ENCODE measurements at places on chromosomes 6 and 20. TPM values are rescaled to one million over a fixed set of nuclear protein-coding genes. Genes with fewer than 3 reads are reported as not detected.

DNA sequence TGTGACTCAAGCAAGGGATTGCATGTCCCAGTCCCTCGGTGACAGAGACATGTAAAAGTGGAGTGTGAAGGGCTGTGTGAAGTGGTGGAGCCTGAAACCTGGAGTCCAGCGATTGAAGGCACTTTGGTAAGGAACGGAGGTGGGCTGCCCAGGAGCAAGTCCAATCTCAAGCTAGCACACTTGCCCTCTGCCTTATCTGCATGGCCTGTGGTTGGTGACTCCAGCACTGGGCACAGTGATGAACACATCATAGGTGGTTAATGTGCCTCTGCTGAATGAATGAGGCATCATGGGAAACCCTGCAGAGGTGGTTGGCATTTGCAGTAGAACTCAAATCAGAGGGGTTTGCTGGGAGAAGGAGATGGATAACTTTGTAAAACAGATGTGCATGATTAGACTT, 14.9 kb upstream of the ULBP3 start:
- no peak for DNase-seq

DNA sequence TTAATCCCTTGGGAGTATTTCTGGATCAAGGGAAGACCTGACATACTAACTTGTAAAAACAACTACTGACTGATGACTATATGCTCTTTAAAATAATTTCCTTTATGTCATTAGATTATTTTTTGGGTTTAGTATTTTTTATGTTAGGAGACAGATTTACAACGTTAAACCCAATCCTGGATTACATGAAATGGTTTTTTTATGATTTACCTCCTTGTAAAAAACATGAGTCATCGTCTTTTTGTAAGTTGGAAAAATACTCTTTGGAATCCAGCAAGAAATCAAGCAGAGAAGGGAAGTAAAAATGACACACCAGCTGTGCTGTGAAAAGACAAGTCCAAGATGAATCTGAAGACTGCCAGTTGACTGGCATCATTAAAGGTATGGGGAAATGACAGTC, 6.7 kb downstream of the STK4 start:
- no peak for DNase-seq

DNA sequence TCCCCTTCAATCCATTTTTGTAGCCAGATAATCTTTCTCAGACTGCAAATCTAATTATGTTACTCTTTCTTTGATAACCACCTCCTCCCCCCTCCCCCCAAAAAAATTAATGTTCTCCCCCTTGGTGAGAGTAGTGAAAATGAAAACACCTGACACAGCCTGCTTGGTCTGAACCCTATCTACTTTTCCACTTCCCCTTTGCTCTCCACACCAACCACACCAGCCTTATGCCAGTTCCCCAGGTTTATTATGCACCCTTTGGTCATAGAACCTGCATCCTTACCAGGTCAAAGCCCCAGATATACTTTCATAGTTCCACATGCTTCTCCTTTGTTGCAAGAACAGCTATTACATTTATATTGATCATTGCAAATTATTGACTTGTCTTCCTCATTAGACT, 19.4 kb downstream of the PFDN4 start:
- DNase-seq = no peak

GRCh38 chr20:16713066-16713465, 16.8 kb upstream of the SNRPB2 start:
- DNase-seq = no peak

- DNase-seq = no peak
Measured at GRCh38 chr6:127404133-127404532, 55.1 kb downstream of the KIAA0408 start.

DNA sequence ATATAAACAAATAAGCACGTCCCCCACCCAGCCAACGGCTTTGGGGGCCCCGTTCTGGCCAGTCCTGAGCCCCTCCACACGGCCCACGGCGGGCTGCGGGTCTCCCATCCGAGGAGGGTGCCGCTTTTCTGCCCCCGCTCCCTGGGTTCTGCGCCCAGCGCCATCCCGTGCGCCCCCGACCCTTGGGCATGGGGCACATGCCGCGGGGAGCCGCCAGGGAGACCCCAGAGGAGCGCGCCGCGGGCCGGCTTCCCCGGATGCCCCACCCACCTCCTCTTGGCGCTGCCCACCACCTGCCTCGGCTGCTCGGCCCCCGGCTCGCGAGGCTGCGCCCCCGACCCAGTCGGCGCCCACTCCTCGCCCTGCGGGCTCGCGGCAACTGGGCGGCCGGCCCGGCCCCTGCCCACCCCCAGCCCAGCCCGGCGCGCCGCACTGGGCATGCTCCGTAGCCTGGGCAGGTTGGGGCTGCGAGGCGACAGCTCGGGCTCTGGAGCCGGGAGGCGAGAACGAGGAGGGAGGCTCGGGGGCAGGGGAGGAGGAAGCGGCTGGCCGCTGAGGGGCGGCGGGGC, 570 bp upstream of the PLCB4 start:
- peak; percentile 56 for DNase-seq

- DNase-seq = peak; percentile 70
Measured at GRCh38 chr6:1436334-1437306, 47.2 kb downstream of the FOXF2 start.

DNA sequence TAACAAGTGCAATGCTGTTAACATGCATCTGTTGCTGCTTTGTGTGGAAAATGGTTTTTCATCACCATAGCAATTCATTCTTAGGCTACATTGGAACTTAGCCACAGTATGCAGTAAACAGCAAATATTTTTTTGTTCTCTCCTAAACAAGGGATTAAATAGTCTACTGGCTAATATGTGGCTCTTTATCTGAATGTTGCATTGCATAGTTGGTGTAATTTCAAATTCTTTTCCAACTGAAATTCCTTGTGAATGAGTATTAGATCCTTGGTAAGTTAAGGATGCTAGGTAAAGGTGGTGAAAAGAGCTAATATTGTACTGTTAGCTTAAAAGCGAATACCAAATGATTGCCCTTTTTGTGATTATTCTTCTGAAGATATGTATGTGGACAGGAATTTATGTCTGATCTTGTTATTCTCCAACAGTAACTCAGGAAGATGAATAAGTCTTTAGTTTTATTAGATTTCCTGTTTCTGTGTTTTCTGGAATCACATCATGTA, 958 bp downstream of the MLIP start:
- peak; percentile 91 for DNase-seq

DNA sequence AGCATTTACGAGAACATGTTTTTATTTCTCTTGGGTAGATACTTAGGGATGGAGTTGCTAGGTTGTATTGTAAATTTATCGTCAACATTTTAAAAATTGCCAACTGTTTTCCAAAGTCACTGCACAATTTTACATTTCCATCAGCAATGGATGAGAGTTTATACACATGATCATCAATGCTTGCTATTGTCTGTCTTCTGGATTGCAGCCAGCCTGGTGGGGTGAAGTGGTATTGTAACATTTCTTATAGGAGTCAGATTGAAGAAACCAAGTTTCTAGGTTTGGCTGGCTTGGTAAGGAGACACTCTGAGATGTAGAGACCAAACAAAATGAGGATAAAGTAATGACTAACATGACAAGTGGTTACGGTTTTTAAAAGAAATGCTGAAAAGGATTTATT, 57.1 kb upstream of the HDDC2 start:
- no peak for DNase-seq

DNA sequence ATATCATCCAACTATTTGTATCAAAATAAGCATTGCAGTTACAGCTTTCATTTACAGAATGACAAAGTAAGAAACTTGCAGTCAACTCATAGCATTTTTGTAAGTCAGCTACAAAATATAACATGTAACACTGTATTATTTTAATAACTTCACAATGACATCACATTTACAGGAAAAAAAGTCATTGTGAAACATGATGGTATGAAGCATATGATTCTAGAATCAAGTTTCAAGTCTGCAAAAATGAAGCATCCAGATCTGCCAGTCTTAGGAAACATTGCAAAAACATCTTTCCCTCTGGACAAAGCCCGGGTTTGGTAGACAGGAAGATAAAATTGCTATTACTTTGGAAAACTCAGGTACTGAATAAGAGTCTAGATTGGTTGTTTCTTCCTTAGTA, 263.9 kb upstream of the NT5E start:
- no peak for DNase-seq

TCF21 gene
- not detected for total RNA-seq

CDSN gene
- not detected for total RNA-seq

BCL2L1 gene
- 101 TPM for total RNA-seq

TINAG gene
- total RNA-seq = 0.21 TPM

SYNDIG1 gene
- total RNA-seq = not detected

Data from endothelial cell of umbilical vein (primary cell).